ENCODE measurements at places on chromosomes 12 and 14.
A peak's percentile ranks its signal among the peaks of the same experiment; 100 is the strongest.

GRCh38 chr14:56844406-56845002, 34.2 kb upstream of the OTX2 start:
- DNase-seq, result no peak

- DNase-seq, result peak; percentile 63
Observed at GRCh38 chr14:23865502-23865901, 88.1 kb upstream of the DHRS4 start.

GRCh38 chr14:22510527-22511110, 78.4 kb downstream of the DAD1 start:
- no peak for DNase-seq

- DNase-seq, result no peak
Observed at GRCh38 chr12:67410246-67410645, 141.1 kb downstream of the CAND1 start.

- DNase-seq, result peak; percentile 17
Observed at GRCh38 chr14:93938751-93939303, 11.7 kb downstream of the FAM181A start.

- DNase-seq, result no peak
Observed at GRCh38 chr12:96189781-96190180, 4.4 kb upstream of the ELK3 start.

GRCh38 chr12:104456950-104457745, 400 bp downstream of the CHST11 start:
- peak; percentile 70 for DNase-seq

DNA sequence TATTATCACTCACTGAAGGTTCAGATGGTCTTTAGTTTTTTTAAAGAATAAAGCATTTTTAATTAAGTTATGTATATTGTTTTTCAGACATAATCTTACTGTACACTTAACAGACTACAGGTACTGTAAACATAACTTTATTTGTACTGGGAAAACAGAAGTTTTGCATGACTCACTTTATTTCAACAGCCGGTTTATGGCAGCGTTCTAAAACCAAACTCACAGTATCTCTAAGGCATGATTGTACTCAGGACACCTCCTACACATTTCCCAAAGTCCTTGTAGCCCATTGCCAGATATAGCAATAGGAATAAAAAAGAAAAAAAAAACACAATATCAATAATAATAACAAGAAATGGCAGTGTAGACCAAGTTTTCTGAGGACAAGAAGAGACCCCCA, 1341.4 kb downstream of the FSCB start:
- DNase-seq, result no peak

DNA sequence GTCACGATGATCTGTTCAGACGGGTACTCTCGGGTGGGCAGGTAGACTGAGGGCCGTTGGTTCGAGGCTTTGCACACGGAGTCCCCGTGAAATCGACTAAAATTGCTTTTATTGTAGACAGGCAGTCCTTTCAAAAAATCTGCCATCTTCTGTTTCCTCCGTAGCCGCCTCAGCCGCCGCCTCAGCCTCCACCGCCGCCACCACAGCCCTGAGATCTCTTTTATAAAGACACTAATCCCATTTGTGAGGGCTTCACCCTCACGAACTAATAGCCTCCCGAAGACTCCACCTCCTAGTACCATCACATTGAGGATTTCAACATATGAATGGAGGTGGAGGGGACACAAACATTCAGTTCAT, 74.2 kb downstream of the KLHL28 start:
- no peak for DNase-seq

GRCh38 chr12:131528144-131528543, 182.7 kb upstream of the SFSWAP start:
- DNase-seq, result no peak

DNA sequence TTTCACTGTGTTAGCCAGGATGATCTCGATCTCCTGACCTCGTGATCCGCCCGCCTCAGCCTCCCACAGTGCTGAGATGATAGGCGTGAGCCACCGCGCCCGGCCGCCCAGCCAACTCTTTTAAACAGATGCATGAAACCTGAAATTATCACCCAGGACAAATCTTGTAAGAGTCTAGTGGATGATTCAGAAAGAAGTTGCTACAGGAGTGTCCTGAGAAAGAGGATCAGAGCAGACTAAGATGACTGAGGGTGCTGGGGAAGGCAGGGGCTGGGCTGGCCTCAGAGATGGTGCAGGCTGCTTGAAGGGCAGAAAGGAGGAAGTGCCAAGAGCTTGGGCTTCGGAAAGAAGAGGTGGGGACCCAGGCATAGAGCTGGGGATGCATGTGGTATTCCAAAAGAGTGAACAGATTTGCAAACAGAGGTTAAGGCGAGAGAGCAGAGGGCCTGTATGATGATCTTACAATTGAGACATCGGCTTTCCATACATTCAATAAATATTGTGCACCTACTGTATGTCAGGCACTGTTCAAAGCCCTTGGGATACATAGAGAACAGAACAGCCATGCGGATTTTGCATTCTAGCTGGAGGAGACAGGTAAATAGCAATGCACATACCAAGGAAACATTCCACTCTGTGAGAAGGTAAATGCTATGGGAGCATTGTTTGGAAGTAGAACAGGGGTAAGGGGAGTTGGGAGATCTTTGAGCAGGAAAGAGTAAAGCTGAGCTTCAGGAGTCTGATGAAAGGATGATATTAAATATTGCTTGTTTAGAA, 7.4 kb upstream of the CD9 start:
- DNase-seq, result no peak

GRCh38 chr14:61513986-61514830, 181.1 kb upstream of the HIF1A start:
- no peak for DNase-seq

DNA sequence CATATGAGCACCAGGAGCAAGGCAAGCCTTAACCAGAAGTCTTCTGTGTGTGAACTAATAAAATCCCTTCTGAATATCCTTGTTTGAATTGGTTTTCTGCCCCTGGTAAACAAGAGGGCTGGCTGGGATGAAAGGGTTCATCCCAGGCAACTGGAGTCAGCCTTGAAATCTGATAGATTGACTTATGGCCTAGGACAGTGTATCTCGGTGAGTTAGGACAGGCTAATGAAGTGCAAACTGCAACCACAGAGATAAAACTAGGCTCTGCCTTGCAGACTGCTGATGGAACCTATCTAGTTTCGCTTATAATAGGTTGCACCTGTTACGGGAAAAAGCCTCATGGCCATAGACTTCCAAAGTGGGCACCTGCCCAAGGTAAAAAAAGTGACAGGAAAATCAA, 451.9 kb upstream of the NOVA1 start:
- DNase-seq, result peak; percentile 46

DNA sequence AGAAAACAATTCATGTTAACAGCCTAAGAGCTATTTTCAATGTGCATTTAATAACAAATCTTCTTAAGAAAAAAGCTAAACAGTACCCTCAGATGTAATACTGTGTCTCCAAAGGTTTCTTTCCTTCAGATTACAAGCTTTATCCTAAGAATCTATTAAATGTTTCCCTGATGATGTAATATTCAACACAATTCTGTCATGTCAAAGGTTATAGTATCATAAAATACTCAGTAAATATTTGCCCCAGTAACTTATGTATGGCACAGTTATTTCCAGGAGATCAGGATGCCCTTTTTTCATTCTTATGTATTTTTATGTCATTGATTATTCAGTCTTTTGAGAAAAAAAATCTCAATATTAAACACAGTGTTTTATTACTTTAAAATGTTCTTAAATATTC, 128.4 kb downstream of the KIF21A start:
- no peak for DNase-seq

- DNase-seq, result no peak
Observed at GRCh38 chr12:47636908-47637780, 68.7 kb downstream of the RPAP3 start.

All from NCI-H1092 treated with DMSO at 0.1 percent for 48 hours (cell line).